ENCODE measurements at places on chromosomes 2 and 18.

GRCh38 chr2:116952254-116952653, 862.2 kb upstream of the DDX18 start:
- no peak for DNase-seq

GRCh38 chr2:113073325-113073834, 5.6 kb downstream of the IL1F10 start:
- DNase-seq: no peak

DNA sequence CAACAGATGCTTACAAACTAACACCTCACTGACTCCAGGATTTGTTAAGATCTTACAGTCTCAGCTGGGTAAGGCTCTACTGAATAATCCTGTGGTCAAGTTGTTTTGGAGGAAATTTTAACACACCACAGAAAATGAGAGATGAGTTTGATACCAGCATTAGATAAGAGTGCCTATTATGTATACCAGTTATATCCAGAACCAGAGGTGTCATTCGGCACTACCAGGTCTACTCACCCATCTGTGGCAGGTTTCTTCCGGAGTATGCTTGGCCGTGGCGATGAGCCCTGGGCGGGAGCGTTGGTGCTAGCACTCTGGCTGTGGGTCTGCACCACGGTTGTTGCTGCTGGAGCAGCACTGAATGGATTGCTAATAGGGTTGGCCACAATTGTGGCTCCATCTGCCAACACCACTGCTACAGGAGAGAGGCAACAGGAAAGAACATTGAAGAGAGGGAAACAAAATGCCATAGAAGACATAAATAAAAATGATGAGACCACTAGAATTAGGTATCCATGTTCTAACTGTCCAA, 41.2 kb downstream of the SAP130 start:
- no peak for DNase-seq

DNA sequence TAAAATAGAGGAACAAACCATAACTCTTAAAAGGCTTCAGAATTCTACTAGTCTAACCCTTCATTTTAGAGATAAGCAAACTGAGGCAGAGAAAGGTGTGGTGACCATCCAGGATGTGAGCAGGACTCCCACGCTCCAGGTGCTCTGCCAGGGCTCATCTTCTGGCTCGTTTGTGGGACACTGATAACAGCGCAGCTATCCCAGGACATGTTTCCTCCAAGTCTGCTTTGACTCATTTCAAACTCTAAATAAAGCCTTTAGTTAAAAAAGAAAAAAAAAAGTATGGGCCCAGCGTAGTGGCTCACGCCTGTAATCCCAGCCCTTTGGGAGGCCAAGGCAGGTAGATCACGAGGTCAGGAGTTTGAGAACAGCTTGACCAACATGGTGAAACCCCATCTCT, 28.4 kb downstream of the CNRIP1 start:
- DNase-seq: peak; percentile 53

DNA sequence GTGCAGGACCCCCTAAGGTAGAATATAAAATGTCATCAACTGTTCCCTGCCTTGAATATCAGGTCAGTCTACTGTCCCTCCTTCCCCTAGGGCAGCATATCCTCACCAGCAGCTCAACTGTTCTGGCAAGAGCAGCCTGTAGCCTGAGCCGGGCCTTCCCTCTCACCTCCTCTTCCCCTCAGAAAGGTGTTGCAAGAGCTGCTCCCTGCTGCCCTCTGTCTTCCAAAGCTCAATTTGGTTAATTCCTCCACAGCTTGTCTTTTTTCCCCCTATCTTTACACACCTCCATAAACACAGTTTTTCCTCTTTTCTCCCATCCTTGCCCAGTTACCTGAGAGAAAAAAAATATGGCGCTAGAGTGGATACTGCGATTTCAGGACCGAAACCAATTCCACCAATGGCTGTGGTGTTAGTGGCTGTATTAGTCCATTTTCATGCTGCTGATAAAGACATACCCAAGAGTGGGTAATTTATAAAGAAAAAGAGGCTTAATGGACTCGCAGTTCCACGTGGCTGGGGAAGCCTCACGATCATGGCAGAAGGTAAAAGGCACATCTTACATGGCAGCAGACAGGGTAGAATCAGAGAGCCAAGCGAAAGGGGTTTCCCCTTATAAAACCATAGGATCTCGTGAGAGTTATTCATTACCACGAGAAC, 184.7 kb downstream of the MREG start:
- DNase-seq: peak; percentile 85
